ENCODE measurements at places on chromosomes 12 and 14.

DNA sequence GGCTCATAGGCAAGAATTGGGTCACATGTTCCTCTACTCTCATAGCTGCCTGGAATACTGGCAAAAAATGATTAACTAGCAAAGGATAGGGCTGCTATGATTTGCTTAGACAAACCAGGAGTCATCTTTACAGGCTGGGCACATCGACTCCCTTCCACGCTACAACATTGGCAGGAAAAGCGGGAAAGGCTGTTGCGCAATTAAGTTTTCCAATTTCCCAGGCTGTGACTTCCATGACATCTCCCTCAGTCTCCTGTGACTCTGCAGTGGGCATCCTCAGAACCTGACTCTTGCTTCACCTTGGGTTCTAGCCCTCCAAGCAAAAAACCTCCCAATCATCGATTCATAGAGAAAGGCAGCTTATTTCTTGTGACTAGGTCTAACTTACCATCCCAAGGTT is 184.5 kb upstream of the E2F7 start:
- no peak for DNase-seq

DNA sequence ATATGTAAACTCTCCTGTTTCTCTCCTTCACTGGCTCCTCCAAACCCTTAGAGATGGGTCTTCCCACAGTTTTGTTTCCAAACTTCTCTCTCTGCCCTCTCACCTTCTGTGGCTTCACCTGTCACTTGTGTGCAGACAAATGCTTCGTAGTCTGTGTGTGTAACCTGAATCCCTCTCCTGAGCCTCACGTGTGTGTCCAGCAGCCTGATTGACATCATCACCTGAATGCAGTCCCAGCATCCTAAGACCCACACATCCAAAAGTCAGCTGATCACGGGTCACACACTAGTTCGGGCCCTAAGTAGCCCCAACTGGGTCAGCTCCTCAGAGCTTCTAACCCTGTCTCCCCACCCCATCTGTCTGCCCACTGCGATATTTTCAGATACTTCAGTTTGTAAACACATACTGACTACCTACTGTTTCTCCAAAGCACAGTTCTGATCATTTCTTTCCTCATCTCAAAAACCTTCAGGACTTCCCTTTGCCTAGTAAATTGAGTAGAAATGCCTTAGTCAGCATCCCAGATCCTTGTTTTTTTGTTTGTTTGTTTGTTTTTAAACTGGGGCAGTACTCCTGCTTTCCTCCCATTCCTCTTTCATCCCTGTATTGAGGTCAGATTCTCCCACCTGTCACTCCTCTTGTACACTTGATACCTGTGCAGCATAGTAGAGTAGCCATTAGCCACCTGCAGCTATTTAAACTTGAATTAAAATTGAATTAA is 23.7 kb downstream of the FNTB start:
- DNase-seq, result no peak

DNA sequence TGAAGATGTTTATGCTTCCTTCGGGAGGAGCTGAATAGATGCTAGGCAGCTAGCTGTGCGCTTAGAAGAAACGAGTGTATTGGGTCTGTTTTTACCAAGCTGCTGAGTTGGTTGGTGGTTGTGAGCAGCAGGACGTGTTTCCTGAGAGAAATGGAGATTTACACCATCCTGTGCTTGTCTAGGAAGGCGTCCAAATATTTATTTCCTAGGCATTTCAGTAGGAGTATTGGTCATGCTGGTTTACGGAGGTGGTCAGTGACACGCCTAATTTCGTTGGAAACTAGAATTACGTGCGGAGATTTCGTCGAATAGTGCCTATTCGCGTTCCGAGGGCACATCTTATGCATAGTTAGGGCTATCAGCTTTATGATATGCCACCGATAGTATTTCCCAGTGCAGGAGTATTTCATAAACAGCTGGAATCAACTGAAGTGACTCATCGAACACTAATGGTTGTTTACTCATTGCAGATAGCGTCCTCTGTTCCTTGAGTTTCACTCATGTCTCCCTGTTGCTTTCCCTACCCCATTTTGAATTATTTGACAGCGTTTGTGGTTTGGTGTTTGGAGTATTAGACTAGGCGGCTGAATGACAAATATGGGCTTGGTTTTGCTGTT is 780 bp downstream of the TBC1D15 start:
- no peak for DNase-seq

- no peak for DNase-seq
Observed at GRCh38 chr14:68935761-68936214, 43.3 kb downstream of the ACTN1 start.

GRCh38 chr14:40119321-40119720 is 687.1 kb upstream of the FBXO33 start:
- no peak for DNase-seq

- DNase-seq, result no peak
Observed at GRCh38 chr14:71918955-71919354, 13.3 kb upstream of the RGS6 start.

GRCh38 chr12:87171356-87171755 is 857.8 kb downstream of the C12orf50 start:
- no peak for DNase-seq

DNA sequence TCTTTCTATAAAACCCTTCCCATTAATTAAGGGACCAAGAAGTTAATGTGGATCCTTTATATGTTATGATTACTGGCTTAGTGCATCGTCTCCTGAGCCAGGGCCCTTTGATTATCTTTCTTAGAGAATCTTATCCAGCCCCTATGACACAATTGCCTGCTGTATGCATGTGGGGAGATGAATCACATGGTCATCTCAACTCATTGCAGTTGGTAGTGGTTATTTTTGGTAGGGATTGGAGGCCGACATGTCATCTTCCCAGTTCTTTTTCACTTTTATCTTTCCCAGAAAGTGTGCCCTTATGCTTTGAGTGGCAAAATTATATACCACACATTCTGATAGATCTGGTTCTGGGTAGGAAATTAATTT is 26.0 kb downstream of the ZNF664 start:
- DNase-seq, result no peak

GRCh38 chr12:69254046-69254445 is 14.7 kb downstream of the CPSF6 start:
- DNase-seq, result no peak

DNA sequence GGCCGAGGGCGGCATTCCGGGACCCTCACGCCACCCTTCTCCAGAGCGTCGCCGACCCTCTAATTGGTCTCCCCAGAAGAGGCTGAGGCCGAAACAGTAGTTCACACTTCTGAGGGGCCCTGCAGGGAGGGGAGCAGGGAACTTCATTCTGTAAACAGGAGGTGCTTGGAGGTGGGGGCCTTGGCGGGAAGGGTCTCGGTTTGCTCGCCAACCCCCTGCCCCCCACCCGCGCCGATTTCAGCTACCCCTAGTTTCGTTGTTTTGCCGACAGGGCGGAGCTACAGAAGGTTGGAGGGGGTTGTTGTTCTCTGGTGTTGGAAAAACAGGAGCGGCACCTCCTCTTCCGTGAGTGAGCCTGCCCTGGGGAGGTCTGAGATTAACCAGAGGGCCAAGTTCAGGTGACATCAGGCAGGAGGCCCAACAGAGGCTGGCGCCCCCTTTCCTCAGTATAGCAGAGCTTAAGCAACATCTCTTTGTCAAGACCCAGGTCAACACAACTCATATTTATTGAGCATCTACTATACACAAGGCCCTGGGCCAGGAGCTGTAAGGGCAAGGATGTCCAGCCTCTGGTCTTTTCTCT is 682 bp downstream of the ERBB3 start:
- DNase-seq, result no peak

- DNase-seq, result no peak
Observed at GRCh38 chr14:87160989-87161388, 832.0 kb downstream of the GALC start.

DNA sequence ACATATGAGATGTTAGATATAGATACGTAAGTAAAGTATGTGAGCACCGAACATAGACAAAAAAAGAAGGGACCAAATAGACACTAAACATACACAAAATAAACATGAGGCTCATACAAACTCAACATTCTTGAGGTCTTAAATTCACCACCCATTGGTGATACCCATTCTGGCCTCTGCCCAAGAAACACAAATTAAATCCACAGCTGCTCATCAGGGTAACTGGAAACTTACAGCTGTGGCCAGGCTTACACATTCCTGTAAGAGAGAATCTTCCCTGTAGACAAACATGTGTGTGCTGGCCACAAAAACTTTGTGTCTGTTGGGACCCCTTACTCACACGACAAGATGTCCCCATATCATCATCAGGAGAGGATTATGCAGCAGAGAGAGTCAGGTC is 22.4 kb downstream of the MAGOHB start:
- no peak for DNase-seq

GRCh38 chr14:59848671-59849070 is 21.9 kb downstream of the RTN1 start:
- no peak for DNase-seq

- DNase-seq, result no peak
Observed at GRCh38 chr12:53103860-53104305, 597 bp downstream of the SOAT2 start.

- DNase-seq, result peak; percentile 11
Observed at GRCh38 chr12:67269633-67270573, 745 bp downstream of the CAND1 start.

- no peak for DNase-seq
Observed at GRCh38 chr14:91996948-91997371, 42.9 kb downstream of the TRIP11 start.

Data from stimulated activated CD8-positive, alpha-beta memory T cell treated with anti-CD3 and anti-CD28 coated beads, Interleukin-2, amount 100 ng/mL, for 1 hour (primary cell).